PC-9 (cell line): ENCODE measurements at places on chromosomes 5 and 9.

DNA sequence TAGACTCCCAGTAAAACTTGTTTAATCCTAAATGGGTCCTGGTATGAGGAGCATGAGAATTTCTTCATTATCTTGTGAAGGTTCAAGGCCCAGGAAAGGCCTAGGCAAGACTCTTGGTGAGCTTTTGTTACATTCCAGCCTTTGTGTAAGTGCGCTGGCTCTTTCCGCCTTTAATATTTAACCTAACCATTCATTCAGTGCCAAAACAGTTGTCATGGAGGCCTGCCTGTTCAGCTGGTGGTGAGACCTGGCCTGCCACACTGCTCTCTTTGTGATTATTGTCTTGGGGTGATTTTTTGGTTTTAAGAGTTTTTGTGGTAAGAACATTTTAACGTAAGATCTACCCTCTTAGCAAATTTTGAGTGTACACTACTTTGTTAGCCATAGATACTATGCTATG, 127.5 kb upstream of the WWC1 start:
- DNase-seq: no peak

- DNase-seq: no peak
These were observed 12.1 kb upstream of the HAUS6 start for GRCh38 chr9:19114680-19115270.

DNA sequence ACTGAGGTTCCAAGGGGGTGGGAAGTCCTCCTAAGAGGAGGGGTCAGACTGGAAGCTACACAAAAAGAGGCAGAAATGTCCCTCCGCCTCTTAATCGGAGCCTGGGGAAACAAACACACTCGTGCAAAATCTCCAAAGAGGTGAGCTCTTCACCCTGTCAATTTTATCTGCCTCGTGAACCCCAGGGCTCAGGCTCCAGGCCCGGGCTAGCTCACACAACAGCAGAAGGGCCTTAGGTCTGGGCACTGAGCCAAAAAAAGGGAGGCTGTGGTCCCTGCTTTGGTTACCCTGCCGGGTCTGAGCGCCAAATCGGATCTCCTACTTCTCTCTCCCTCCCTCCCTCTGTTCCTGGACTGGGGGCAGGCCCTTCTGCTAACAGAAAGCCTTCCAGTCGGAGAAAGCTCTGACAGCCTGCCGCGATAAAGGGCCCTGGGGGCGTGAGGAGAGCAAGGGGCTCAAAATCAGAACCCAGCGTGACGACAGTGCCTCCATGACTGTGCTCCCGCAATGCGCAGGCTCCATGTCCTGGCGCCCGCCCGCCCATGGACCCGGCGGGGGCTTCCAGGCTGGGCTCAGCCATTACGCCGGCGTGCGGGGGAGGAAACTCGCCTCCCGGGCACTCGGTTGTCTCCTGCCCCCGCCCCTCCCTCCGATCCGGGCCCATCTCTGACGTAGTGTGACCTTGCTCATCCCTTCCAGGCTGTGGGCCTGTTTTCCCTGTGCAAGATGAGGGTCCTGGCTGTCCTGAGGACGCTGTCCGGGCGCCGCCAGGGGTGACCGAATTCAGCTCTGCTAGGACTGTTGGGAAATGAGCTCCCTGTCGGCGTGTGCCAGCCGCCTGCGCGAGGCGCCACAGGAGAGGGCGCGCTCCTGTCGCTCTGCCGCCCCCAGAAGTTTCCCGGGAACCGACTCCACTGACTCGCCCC, 865 bp upstream of the SLC22A4 start:
- DNase-seq: peak; percentile 78

DNA sequence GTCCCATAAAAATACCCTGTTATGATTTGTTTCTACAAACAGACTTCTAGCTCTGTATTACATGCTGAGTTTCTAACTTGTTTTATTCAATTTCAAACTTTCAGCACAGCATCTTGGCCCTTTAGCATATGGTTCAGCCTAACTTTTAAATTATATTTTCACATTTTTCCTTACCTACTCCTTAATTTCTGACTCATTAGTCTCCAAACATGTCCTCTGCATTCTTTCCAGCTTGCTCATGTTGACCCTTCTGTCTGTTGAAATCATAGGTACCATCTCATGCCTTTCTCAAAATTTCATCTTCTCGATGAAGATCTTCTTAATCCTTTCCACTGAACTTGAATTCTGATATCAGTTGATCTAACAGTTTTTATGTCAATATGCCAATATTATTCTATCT, 200.9 kb upstream of the RIOK2 start:
- DNase-seq: no peak

DNA sequence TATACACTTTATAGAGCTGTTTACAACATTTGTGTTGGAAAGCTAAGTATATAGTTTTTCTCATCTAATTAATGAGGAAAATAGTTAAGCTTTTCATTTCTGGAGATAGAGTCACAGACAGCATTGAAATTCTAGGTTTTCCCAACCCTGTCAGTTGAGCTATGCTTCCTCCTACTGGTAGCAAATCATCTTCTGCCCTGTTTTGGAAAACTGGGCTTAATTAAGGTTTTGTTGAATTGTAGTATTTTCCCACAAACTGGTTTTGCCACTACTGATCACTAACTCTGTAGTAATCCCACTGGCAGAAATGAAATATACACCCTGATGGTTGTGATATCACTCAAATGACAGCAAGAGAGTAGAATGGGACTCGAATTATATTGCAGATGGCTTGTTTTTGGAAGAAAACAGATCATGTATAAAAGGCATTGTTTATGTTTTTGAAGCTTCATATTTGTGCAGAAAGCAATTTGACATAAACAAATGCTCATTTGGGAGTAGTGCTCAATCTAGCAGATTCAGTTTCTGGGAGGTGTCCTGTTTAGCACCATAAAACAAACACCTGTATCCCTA, 46.6 kb downstream of the CD180 start:
- DNase-seq: no peak

GRCh38 chr9:131407717-131408195, 13.9 kb downstream of the PRRC2B start:
- no peak for DNase-seq

DNA sequence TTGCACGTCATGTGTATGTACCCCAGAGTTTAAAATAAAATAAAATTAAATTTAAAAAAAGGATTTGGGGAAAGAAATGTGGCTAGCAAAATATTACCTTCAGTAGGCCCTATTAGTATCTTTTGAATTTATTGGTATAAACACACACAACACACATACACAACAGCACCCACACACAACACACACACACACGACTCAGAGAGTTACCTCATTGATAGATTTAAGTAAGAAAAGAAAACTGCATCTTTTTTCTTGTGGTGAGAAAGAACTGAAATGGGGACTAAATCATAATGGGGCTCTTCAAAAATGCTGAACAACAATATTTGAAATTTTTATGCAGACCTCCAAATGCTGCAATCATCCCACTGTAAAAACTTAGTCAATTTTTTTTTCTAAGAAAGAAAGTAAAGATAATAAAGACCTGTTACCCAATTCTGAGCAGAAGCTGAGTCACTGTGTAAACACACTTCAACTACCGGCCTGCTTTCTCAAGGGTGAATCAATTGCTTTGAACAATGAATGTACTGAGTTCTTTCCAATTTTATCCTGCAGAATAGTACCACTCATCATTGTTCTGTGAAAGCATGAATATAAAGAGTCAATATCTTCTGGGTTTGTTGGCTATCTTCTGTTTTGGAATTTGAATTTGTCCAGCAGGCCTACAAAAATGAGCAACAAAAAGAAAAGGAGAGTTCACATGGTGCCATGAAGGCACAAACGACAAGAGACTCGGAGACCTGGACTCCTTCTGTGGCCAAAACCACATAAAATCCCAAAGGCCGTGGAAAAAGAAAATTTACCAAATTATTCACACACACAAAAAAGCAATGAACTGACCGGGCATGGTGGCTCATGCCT, 57.9 kb upstream of the CCNG1 start:
- DNase-seq: peak; percentile 31

DNA sequence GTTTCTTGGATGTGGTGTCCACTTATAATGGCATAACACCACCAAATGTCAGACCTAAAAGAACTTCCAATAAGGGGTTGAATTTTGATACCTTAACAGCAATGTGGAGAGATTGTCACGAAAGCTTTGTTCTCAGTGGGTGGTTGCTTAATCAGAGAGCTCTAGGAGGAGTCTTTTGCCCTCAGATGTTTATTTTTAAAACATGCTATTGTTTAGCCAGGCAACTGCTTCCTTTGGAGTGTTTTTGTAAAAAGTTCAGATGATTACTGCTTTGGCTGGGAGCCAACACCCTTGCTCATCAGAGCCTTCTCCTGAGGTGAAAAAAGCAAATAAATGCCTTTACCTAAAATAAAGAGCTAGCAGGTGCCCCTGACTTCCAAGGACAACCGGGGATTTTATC, 65.0 kb downstream of the SLC1A1 start:
- DNase-seq: no peak

DNA sequence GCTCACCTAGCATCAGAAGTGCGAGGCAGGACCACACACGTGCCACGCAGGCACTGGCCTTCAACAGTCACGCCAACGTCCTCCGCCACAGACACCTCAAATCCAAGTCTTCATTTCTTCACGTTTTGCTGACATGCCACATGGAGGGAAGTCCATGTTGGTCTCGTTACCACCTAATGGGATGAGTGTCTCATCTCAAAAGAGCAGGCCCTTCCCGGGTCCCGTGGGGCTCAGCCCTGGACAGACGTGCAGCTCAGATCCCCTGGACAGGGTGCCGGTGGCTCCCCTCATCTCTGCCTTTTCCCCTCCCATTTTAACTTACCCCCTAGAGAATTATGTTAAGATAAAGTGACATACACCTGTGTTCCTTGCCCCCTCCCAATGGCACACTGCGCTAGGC, 76.8 kb downstream of the MRPL36 start:
- no peak for DNase-seq

- DNase-seq: no peak
These were observed 50.1 kb downstream of the PTTG1 start for GRCh38 chr5:160471761-160472160.

- DNase-seq: peak; percentile 13
These were observed 53.5 kb downstream of the PPP2R2B start for GRCh38 chr5:146825033-146825432.

DNA sequence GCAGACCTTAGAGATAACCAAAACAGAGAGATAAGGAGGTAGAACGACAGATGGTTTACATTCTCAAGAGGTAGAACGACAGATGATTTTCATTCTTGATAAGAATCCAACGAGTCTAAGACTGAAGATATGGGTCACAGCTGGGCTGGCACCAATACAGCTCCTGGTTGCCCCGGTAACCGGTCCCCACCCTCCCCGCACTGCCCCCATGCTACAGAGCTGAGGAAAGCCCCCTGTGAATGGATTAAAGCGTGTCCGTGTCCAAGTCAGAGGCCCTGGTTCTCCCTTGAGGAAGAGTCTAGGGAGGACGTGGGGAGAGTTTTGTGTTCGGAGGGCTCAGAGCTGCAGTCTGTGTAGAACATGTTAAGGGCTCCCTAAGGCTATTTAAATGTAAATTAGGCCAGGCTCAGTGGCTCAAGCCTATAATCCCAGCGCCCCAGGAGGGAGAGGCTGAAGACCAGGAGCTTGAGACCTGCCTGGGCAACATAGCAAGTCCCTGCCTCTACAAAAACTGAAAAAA, 8.1 kb downstream of the IDNK start:
- DNase-seq: no peak

GRCh38 chr9:107034831-107035230, 171.9 kb downstream of the ZNF462 start:
- DNase-seq: no peak

DNA sequence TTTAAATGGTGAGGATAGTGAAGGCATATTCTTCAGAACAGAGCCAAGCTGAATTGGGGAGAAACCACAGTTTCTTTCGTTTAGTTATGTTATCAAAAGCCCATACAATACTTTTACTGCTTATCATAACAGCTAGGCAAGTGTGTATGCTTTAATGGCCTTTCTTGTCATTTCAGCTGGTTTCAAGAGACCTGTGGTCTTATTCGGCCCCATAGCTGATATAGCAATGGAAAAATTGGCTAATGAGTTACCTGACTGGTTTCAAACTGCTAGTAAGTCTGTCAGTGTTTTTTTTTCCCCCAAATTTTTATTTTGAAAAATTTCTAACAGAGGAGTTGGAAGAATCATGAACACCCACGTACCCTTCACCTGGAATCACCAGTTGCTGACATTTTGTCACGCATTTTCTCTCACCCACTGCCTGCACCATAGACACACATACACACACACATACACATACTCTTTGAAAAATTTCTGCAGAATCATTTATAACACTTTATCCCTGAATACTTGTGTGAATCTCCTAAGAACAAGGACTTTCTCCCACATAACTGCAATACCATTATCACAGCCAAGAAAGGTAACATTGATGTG, 63.7 kb downstream of the TJP2 start:
- DNase-seq: no peak

GRCh38 chr9:71630377-71630995, 137.8 kb downstream of the CEMIP2 start:
- no peak for DNase-seq

- DNase-seq: no peak
These were observed 9.5 kb upstream of the TIFAB start for GRCh38 chr5:135461481-135462151.

GRCh38 chr9:137253717-137254623, 1.2 kb upstream of the NELFB start:
- DNase-seq: no peak

DNA sequence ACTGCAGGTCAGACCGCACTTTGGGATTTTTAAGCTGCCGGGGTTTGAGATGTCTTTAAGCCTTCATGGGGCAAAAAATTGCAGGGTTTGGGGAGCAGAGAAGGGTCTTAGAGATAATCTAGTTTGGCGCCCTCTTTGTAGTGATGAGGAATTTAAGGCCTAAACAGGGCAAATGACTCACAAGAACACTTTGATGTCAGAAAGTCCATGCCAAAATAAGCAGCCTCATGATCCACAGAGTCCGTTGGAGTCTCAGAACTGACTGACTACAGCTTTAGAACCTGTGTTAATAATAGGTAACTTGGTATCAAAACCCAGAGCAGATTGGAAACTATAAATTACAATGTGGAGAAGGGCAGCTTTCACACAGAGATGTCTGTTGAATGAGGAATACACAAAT, 35.9 kb upstream of the PTGS1 start:
- DNase-seq: no peak

DNA sequence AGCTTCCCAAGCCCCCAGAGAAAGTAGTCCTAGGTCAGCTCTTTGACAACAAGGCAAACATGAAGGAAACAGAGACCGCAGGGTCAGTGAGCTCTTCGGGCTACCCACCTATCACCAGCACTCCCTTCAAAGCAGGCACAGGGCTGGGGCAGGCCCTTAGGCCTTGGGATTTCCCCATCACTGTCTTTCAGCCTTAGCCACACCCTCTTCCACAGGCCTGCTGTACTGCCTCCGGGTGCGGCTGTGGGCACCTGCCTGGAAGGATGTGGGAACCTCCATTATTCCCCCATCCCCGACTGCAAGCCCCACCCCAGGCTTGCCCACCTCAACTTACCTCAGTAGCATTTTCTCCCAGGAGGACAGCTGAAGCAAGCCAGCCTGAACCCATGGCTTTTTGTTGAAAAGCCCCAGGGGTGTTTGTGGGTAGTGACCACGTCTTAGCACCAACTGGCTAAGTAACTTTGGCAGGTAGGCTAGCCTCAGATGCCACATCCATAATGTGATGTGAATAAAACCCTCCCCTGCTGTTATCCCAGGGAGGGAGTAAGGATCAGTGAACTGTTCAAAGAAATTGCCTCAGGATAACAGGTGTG, 100.2 kb downstream of the PIK3R1 start:
- peak; percentile 47 for DNase-seq
